Stimulated activated CD8-positive, alpha-beta memory T cell treated with anti-CD3 and anti-CD28 coated beads, Interleukin-7, amount 100 ng/mL, for 1 hour (primary cell): ENCODE measurements at places on chromosomes 12 and 14.

DNA sequence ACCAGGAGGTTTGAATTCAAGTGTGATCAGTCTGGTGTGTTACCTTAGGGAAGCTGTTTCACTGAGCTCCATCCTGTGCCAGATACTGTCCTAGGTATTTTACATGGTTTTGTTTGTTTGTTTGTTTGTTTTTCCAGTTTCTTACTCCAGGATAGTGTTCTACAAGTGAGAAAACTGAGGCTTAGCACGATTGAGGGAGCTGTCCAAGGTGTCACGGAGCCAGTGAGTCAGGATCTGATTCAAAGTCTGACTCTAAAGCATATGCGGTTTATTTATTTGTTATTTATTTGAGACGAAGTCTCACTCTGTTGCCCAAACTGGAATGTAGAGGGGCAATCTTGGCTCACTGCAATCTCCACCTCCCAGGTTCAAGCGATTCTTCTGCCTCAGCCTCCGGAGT lies 79.7 kb upstream of the GNG2 start:
- DNase-seq, result no peak

- DNase-seq, result no peak
These were observed 750 bp downstream of the CS start for GRCh38 chr12:56299308-56299852.

DNA sequence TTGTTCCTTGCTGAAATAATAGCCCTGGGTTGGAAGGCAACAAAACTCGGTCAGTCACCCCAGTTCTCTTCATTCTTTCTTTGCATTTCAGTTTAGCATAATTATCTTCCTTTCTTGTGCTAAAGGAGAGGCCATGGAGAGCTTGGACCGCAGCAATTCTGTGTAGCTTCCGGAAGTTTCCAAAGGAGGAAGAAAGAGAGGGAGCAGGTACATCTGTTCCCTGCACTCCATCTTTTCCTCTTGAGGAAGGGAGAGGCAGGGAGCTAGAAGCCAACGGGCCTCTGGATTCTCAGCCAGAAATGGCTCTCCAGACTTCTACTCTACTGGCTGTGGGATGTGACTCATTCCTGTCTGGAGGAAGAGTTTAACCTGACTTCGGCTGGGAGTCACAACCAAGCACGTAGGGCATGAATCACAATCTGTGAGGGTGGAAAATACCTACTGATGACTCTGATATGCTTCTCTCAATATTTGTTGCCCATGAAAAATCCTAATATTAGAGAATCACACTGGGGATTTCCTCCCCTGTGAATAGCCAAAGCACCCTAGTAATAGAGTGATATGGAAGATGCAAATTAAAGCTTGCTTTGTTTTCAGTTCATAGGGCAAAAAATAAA lies 17.0 kb downstream of the ANO6 start:
- no peak for DNase-seq

DNA sequence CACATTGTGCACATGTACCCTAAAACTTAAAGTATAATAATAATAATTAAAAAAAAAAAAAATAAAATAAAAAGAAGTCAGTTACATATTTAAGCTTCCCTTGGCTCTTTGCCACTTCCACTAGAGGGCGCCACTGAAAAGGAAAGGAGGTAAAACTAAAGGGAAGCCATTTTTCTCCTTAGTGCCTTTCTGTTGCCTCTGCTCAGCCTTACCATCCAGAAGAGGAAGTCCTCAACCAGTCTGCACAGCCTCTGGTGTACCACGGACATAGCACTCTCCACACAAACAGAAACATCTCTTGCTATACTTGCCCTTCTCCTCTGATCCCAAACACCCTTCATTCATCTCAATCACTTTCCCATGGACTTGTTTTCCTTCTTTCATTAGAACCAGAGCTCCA lies 169.0 kb upstream of the EEA1 start:
- peak; percentile 53 for DNase-seq

GRCh38 chr12:83408146-83408545 lies 721.4 kb downstream of the TMTC2 start:
- DNase-seq, result no peak

DNA sequence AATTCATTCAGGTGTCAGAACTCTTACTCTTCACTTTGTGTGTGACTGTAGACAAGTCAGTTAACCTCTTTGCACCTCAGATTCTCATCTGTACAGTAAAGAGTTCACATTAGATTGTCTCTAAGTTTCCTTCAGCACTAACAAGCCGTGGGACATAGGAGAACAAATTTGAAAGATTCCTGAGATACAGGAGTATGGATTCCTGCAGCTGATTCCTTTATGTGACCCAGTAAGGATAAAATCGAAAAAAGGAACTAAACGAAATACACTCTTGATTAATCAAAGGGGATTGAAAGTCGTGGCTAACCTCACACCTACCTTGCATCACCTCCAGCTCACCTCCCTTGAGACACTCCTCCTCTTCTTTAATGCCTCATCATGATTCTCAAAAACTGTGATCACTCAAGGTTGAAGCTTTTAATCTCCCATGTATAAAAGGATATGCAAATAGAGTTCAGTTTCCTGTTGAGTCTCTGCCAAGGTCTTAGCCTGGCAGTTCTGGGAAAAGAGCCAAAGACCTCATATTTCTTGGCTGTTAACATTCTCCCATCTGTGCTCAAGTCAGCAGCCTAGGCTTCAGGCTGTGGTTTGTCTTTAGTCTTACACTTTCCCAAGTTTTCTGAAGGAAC lies 156.6 kb downstream of the DAD1 start:
- no peak for DNase-seq

GRCh38 chr12:95742586-95742985 lies 48.0 kb downstream of the NTN4 start:
- no peak for DNase-seq

GRCh38 chr12:47717046-47717442 lies 8.2 kb downstream of the ENDOU start:
- no peak for DNase-seq

GRCh38 chr12:104788840-104789271 lies 169.2 kb downstream of the SLC41A2 start:
- DNase-seq, result no peak

DNA sequence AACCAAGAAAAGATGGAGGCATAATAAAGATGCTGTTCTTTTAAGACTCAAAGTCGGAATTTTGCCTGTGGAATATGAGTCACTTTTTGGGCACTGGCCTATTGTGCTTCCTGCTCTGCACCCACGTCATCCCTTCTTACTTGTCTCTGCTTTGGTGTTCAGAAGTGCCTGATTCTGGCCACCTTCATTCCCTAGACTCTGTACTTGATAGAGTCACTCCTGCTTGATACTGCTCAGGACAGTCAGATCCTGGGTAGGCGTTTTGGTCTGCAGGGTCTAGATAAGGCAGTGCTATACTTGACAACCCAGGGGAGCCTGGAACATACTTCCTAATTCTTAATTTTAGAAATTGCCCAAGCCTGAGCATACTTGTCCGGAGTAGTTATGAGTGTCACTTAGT lies 1.9 kb downstream of the LRRK2 start:
- no peak for DNase-seq

- DNase-seq, result no peak
These were observed 45.2 kb downstream of the GRIP1 start for GRCh38 chr12:66633676-66634075.
